ENCODE measurements at places on chromosomes 5 and 9. TPM values are rescaled to one million over a fixed set of nuclear protein-coding genes. Genes with fewer than 3 reads are reported as not detected.

GRCh38 chr9:2846115-2846514 is 2.2 kb upstream of the PUM3 start:
- no peak for DNase-seq

DNA sequence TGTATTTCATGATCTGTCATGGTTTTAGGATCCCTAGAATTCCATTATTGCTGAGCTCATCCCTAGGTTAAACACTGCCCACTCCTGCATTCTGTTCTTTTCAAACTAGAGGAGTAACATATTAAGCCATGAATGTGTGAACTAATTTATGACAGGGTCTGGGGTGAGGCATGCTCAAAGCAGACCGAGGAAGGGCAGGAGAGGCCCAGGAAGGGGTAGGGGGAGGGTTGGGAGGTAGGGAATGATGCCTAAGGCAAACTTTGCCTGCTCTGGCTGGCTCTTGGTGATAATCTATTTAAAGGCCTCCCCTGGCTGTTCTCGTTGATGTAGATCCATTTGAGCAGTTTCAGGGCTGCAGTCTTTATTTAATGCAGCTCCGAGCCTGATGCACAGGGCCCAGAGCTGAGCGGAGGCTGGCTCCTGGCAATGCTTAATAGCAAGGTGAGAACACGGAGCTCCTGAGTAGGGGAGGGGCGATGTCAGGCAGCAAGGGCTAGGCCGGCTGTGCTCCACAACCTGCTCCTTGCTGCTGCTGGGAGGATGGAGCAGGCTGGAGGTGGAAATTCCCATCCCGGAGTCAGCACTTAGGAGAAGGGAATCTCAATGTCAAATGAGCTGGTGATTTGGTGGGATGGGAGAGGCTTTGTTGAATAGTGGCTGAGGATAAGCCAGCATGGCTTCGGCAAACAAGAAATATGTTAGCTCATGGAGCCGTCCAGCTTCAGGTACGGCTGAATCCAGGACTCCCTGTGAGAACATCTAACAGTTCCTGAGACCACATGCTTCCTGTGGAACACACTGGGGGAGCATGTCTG is 73.2 kb upstream of the UNC5A start:
- DNase-seq: no peak

DNA sequence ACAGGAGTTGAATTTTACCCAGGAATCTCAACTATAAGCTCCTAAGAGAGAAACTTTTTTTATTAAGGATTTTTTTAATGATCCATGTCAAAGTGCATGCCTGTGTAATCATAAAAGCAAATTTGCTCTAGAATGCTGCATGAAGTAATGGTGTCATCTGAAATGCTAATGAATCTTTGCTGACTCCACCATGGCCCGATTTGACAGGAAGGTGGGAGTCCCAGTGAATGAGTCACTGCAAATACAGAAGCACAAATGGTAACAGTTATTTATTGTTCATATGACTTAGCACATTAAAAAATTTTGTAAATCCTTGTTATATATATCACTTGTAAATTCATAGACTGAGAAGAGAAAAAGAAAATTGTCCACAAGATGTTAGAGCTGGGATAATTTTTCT is 341.3 kb downstream of the RASEF start:
- DNase-seq: no peak

PTCD2 gene
- 10.4 TPM for total RNA-seq

PCDHGA5 gene
- total RNA-seq: 0.07 TPM

Data from activated CD4-positive, alpha-beta T cell treated with anti-CD3 and anti-CD28 coated beads for 36 hours (primary cell).